ENCODE measurements at places on chromosomes 4 and X.
A peak's percentile ranks its signal among the peaks of the same experiment; 100 is the strongest.

- no peak for DNase-seq
Measured at GRCh38 chr4:72529148-72529822, 39.7 kb downstream of the ADAMTS3 start.

DNA sequence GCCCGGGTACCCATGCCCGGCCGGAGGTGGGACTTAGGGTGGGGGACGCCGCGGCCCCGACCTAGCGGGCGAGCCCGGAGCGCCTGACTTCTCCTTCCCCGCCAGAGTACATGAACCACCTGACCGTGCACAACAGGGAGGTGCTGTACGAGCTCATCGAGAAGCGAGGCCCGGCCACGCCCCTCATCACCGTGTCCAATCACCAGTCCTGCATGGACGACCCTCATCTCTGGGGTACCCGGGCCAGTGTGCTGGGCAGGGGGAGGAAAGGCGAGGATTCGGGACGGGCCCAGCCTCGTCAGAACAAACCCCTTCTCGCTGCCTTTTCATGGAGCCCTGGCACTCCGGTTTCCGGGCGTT lies 622 bp downstream of the TAFAZZIN start:
- DNase-seq: peak; percentile 74

DNA sequence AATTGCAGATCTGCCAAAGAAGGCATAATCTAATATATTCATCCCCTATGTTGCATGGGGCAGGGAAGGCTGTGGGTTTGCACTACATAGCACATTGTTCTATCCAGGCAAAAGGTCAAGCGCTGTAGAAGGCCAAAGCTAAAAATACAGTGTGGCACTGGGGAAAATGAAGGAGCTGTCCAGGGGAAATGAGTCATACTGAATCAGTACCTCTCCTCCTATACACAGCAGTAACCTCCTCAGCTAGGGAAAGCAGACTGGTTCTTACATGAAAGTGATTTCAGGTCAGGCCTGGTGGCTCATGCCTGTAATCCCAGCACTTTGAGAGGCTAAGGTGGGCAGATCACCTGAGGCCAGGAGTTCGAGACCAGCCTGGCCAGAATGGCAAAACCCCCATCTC lies 31.0 kb upstream of the SLC25A4 start:
- no peak for DNase-seq

- DNase-seq: no peak
Measured at GRCh38 chrX:10660171-10660570, 39.8 kb upstream of the MID1 start.

GRCh38 chr4:41069257-41069656 lies 145.1 kb downstream of the APBB2 start:
- DNase-seq: no peak

GRCh38 chr4:106987311-106987710 lies 48.8 kb downstream of the DKK2 start:
- DNase-seq: no peak

DNA sequence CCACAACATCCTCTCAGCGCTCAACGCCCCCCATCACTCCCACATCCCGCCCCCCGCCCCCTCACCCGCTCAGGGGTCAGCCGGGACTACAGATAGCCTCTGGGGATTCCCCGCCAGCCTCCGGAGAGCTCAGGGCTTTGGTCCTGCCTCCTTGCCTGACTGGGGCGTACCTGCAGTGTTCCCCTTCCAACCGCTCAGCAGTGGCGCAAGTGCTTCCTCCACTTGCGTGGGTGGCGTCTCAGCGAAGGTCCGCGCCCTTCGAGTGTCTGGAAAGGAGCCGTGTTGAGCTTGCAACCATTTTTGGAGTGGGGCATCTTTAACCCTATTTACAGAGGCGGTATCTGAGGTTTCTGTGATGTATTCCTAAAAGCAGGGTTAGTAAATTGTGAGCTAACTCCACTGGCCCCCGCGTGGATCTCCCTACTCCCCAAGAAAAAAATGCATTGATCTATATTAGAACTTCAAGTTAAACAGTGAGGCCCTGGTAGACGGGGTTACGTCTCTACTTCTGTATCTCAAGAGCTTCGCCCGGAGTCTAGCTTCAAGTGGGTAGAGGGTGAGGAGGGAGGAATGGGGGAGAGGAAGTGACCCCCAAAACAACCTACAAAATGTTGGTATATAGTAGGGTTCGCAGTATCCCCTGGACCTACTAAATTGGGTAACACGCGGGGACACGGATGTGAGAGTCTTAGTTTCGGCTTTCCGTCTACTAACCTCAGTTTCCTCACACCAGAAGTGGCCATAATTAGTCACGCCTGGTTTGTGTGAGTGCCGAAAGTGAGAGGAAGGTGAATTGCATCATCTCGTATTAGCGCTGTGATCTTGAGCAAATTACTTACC lies 16.1 kb downstream of the NKX3-2 start:
- DNase-seq: no peak

DNA sequence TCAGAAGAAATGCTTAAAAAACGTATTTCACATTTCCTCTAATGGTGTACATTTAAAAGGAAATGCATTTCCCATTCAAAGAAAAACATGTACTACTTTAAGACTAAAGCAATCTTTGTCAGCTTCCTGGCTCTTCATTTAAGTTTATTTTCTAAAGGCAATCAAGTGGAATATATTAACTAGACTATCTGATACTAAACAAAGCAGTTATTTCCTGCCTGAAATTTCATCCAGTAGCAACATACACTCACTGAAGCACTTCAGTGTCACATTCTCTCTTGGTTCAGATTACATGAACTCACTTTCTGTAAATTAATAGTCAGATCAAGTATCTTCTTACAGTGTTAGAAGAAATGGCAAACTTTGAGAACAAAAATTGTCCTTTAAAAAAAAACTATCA lies 42.5 kb downstream of the LRBA start:
- no peak for DNase-seq

GRCh38 chr4:107619066-107619465 lies 101.0 kb downstream of the PAPSS1 start:
- DNase-seq: no peak

GRCh38 chr4:184802697-184803015 lies 23.1 kb downstream of the ACSL1 start:
- DNase-seq: no peak

GRCh38 chr4:80990851-80991250 lies 39.7 kb upstream of the BMP3 start:
- DNase-seq: no peak

DNA sequence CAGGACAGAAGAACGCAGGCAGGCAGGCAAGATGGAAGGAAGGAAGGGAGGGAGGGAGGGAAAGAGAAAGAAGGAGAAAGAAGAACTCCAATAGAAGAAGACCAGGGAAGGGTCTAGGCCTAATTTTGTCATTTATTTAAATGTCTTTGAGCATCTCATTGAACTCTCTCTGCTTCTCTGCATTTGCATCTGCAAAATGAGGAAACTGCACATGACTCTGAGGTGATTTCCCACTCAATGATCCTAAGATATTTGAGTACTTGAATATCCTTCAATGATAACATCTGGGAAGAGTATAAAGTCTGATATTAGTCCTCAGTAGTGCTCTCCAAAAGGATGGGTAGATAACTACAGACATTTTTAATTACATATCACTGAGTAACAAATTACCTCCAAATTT lies 33.1 kb upstream of the RBPJ start:
- DNase-seq: no peak

GRCh38 chrX:119503484-119503861 lies 35.2 kb downstream of the SLC25A5 start:
- no peak for DNase-seq

DNA sequence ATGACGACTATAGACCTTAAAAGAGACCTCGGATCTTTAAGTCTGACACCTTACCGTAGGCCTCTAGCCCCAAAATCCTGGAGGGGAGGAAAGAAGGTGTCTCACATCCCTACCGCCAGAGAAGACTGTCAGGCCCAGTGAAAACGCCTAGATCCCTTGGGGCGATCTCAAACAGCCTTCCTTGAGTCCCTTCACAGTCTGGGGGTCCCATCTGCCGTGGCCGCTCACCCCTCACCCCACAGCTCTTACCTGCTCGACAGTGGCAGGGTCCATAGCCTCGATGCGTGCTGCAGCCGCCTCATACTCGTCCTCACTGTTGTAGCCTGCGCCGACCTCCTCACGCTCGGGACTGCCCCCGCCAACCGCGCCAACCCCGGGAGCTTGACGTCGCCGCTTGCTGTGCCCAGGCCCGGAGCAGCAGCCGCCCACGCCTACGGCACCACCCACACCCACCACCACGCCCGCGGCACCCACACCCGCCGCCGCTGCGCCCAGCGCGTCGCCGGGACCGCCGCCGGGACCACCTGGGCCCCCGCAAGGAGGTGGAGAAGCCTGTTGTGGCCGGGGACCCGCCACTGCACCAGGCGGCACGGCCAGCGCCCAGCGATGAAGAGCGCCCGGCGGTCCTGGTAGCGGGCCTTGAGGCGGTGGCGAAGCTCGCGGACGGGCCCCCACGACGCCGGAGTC lies 536 bp downstream of the OTUD5 start:
- no peak for DNase-seq

DNA sequence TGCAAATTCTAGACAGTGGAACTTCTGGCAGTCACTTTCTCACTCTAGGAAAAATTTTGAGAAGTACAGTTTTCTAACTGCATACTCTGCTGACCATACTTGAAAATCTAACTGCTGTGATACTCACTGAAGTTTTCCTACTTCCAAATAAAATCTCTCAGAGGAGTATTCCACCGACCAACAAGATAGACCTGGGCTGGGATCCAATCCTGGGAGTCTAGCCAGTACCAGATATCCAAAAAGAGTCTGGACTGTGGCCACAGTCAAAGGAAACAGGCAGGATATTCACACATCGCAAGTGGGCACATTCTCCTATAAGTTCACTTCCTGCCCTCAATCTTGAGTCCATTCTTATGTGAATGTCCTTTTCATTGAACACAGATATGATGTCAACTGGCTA lies 1138.7 kb upstream of the PCDH7 start:
- no peak for DNase-seq

DNA sequence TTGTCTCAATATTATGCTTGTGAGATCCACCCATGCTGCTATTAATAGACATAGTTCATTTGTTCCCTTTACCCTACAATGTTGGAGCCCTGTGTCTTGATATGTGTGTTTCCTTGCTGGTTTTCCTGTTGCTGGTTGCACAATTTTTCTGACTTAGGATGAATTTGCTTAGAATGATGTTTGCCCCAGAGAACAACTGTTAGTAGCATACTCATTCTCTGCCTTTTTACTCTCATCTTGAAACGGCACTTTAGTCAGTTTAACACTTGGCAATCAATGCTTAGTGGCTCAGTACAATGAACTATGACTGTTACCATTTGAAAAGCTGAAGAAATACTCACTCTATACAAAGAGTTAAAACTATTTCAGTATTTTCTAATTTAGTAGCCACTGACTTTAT lies 158.8 kb upstream of the NDST4 start:
- no peak for DNase-seq

DNA sequence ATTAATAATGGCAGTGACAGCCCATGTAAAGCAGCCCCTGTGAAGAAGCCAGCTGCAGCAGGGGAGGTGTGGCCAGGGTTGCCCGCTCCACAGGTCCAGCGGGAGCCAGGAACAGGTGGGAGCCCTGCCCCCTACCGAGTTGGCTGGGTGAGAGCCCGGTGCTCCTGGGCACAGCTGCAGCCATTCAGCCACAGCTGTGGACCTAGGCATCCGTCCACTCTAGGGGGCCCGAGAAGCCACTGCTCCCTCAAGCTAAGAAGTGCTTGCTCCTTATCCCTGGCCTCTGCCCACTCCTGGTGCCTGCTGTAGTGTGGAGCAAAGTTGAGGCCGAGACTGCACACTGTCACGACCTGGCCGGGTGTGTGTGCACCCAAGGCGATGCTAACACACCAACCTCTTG lies 1469.0 kb downstream of the PCDH7 start:
- DNase-seq: no peak

DNA sequence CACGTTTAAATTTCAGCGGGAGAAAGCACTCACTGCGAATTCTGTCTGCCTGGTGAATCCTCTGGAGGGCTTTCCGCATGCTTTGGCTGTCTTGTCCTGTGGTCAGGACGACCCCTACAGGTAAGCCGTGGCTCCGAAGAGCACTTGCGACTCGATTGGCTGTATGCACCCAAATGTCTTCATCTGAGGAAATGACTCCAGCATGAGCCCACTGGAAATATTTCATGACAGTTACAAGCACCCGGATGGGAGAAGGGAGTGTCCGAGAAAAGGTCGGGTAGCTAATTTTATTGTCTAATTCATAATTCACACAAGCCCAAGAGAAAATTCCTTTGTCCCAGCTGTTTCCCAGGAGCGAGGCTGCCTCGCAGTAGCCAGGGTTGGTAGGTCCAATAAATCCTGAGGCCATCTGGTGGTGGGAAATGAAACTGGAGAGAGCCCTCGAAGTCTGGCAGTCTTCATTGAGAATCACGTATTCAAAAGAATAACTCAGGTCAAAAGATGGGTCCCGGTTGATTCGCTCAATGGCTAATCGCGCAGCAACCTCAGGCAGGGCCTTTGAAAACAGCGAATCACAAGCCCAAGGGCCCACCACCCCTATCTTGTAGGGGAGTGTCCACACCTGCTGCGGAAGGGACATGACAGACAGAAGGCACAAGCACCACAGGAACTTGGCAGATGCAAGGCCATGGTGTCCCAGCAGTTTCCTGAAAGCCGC lies 6.6 kb downstream of the GUCY2F start:
- peak; percentile 79 for DNase-seq

Measured in HEK293T (cell line).